ENCODE measurements at places on chromosomes 3 and 15.

- H3K36me3 ChIP-seq, result no peaks in the 10 kb centered on the region
- H3K27ac ChIP-seq, result no peak overlapping the region
- no peak overlapping the region for H3K4me3 ChIP-seq
- peaks cover 4% of the 10 kb centered on the region for H3K4me1 ChIP-seq
These were observed 16.9 kb upstream of the SPATA12 start for GRCh38 chr3:57043518-57043917.

- no peaks in the 10 kb centered on the region for H3K27me3 ChIP-seq
- H3K36me3 ChIP-seq, result peaks cover 13% of the 10 kb centered on the region
- no peaks in the 10 kb centered on the region for H3K4me1 ChIP-seq
- no peak for DNase-seq
These were observed 7.4 kb upstream of the GSK3B start for GRCh38 chr3:120101624-120102023.

GRCh38 chr3:13067778-13068177 lies 5.5 kb downstream of the IQSEC1 start:
- no peaks in the 10 kb centered on the region for H3K36me3 ChIP-seq
- H3K27ac ChIP-seq, result no peak overlapping the region
- no peak overlapping the region for H3K4me3 ChIP-seq
- no peaks in the 10 kb centered on the region for H3K4me1 ChIP-seq

GRCh38 chr3:36132214-36132613 lies 248.1 kb upstream of the STAC start:
- H3K36me3 ChIP-seq, result peaks cover 5% of the 10 kb centered on the region
- H3K27me3 ChIP-seq, result no peaks in the 10 kb centered on the region

DNA sequence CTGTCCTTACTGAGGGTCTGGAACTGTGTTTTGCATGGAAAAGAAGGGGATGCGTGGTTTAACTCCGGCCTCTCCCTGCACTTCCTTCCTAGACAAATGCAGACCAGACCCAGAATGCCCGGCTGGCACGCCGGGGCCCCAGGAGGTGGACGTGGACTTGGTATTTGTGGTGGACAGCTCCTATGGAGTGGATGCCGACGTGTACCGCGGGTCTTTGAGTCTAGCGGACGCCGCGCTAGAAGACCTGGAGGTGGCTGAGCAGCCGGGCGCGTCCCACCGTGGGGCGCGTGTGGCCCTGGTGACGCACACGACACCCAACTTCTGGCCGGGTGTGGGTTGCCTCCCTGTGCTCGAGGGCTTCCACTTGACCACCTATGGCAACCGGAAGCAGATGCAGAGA lies 81.8 kb upstream of the COL6A5 start:
- DNase-seq, result no peak
- H3K4me1 ChIP-seq, result no peaks in the 10 kb centered on the region

DNA sequence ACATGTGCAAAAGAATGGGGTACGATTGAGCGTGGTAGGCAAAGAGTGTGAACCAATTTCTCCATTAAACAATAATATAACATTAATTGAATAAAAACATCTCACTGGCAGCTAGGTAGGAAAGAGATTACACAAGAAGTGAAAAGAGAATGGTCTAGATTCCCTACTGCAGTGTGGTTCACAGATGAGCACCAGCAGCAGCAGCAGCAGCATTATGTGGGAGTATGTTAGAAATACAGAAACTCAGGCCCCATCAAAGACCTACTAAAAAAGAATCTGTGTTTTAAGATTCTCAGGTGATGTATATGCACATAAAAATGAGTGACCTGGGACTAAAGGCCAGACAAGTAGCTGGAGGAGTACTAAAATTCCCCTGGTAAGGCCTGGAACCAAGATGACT lies 118.2 kb downstream of the ADAM10 start:
- H3K4me1 ChIP-seq, result no peaks in the 10 kb centered on the region
- H3K4me3 ChIP-seq, result no peak overlapping the region
- H3K36me3 ChIP-seq, result peaks cover 24% of the 10 kb centered on the region

DNA sequence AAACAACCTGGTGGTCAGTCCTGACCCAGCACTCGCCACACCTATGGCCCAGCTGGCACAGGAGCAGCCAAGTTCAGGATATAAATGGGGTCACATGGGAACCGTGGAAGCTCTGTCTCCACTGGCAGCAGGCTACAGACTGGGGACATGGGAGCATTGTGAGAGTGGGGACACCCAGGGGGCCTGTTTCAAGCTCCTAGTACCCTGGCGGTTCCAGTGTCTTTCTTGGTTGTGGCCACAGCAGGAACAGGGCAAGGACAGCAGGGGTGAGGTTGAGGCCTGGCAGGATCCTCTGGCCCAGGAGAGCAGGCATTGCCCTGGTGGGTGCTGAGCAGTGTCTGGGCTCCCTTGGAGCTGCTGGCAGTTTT lies 1.9 kb downstream of the CSK start:
- peak overlapping the region; percentile 81 for H3K4me3 ChIP-seq
- H3K27ac ChIP-seq, result no peak overlapping the region
- peaks cover 7% of the 10 kb centered on the region for H3K4me1 ChIP-seq

- no peak overlapping the region for H3K27ac ChIP-seq
- H3K36me3 ChIP-seq, result no peaks in the 10 kb centered on the region
- no peaks in the 10 kb centered on the region for H3K27me3 ChIP-seq
- H3K4me3 ChIP-seq, result no peak overlapping the region
- DNase-seq, result no peak
- H3K4me1 ChIP-seq, result peaks cover 7% of the 10 kb centered on the region
These were observed 331.5 kb downstream of the UACA start for GRCh38 chr15:70431854-70432253.

GRCh38 chr15:45134682-45135604 lies 5.1 kb downstream of the DUOX1 start:
- H3K4me1 ChIP-seq, result no peaks in the 10 kb centered on the region
- peaks cover 1% of the 10 kb centered on the region for H3K36me3 ChIP-seq
- H3K4me3 ChIP-seq, result peak overlapping the region; percentile 46
- peaks cover 60% of the 10 kb centered on the region for H3K27me3 ChIP-seq

- H3K27ac ChIP-seq, result no peak overlapping the region
- H3K27me3 ChIP-seq, result no peaks in the 10 kb centered on the region
- no peaks in the 10 kb centered on the region for H3K4me1 ChIP-seq
- H3K36me3 ChIP-seq, result no peaks in the 10 kb centered on the region
- H3K4me3 ChIP-seq, result no peak overlapping the region
These were observed 58.0 kb downstream of the ITPR1 start for GRCh38 chr3:4551051-4551711.

DNA sequence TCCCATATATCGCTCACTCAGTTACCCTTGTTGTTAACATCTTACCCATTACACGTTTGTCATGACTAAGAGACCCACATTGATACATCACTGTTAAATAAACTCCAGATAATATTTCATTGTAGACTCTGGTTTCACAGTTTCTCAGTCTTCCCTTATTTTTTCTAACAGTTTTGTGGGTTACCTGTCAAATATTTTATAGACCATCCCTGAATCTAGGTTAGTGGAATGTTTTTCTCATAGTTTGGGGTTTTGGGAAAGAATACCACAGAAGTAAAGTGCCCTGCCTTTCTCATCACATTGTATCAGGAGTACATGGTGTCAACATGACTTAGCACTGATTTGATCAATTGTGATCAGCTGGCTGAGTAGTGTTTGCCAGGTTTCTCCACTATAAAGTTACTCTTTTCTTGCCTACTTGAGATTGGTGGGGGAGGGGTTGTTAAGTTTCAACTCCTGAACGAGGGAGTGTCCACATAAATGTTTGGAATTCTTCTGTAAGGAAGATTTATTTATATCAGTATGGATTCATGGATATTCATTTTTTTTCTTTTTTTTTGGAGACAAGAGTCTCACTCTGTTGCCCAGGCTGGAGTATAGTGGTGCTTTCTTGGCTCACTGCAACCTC lies 25.9 kb downstream of the RNF111 start:
- H3K4me1 ChIP-seq, result no peaks in the 10 kb centered on the region
- no peak for DNase-seq
- no peak overlapping the region for H3K4me3 ChIP-seq
- no peak overlapping the region for H3K27ac ChIP-seq

GRCh38 chr3:123634149-123635051 lies 49.5 kb upstream of the HACD2 start:
- peaks cover 4% of the 10 kb centered on the region for H3K4me1 ChIP-seq
- no peaks in the 10 kb centered on the region for H3K27me3 ChIP-seq
- peaks cover 3% of the 10 kb centered on the region for H3K36me3 ChIP-seq
- H3K27ac ChIP-seq, result no peak overlapping the region
- no peak for DNase-seq

DNA sequence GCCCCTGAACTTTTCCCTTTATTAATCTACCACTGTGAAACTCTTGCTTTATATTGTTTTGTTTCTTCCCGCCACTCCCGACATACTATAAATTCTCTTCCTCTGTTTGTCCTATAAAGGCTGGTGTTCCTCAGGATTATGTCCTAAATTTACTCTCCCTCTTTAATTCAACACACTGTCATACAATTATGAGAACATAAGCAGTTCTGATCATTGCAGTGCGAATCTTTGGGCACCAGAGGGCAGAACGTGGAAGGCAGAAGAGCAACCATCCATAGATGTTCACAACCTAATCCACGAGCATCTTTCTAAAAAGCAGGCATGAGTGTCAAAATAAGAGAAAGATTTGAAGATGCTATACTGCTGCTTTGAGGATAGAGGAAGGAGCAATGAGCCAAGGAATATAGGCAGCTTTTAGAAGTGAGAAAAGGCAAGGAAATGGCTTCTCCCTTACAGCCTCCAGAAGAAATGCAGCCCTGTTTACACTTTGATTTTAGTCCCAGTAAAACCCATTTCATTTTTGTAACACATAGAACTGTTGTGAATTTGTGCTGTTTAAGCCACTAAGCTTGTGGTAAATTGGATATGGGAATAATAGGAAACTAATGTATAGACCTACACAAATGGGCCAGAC lies 179.4 kb downstream of the GBE1 start:
- no peak overlapping the region for H3K4me3 ChIP-seq
- no peaks in the 10 kb centered on the region for H3K27me3 ChIP-seq
- H3K36me3 ChIP-seq, result no peaks in the 10 kb centered on the region
- no peak overlapping the region for H3K27ac ChIP-seq
- DNase-seq, result no peak

GRCh38 chr3:175121225-175121624 lies 262.1 kb downstream of the NAALADL2 start:
- H3K36me3 ChIP-seq, result peaks cover 12% of the 10 kb centered on the region
- peak; percentile 50 for DNase-seq
- no peak overlapping the region for H3K27ac ChIP-seq
- H3K27me3 ChIP-seq, result no peaks in the 10 kb centered on the region
- no peaks in the 10 kb centered on the region for H3K4me1 ChIP-seq

DNA sequence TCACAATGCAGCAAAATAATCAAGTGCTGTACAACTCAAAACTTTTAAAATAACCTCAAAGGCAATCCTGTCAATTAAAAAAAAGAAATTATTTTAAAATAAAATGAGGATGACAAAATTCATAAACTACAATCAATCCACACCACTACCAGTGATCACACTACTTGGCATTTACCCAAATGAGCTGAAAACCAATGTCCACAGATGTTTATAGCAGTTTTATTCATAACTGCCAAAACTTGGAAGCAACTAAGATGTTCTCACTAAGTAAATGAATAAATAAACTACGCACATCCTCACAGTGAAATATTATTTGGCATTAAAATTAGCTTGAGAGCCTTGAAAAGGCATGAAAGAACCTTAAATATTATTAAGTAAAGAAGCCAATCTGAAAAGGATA lies 121.3 kb downstream of the STAG1 start:
- H3K27me3 ChIP-seq, result no peaks in the 10 kb centered on the region
- no peak overlapping the region for H3K4me3 ChIP-seq
- DNase-seq, result no peak
- H3K4me1 ChIP-seq, result no peaks in the 10 kb centered on the region
- H3K27ac ChIP-seq, result no peak overlapping the region

GRCh38 chr3:182246870-182247269 lies 535.1 kb downstream of the SOX2 start:
- H3K36me3 ChIP-seq, result no peaks in the 10 kb centered on the region
- H3K27ac ChIP-seq, result no peak overlapping the region
- H3K27me3 ChIP-seq, result no peaks in the 10 kb centered on the region

- no peak for DNase-seq
- H3K27ac ChIP-seq, result no peak overlapping the region
- H3K27me3 ChIP-seq, result no peaks in the 10 kb centered on the region
These were observed 28.4 kb upstream of the CHST2 start for GRCh38 chr3:143090976-143091837.

DNA sequence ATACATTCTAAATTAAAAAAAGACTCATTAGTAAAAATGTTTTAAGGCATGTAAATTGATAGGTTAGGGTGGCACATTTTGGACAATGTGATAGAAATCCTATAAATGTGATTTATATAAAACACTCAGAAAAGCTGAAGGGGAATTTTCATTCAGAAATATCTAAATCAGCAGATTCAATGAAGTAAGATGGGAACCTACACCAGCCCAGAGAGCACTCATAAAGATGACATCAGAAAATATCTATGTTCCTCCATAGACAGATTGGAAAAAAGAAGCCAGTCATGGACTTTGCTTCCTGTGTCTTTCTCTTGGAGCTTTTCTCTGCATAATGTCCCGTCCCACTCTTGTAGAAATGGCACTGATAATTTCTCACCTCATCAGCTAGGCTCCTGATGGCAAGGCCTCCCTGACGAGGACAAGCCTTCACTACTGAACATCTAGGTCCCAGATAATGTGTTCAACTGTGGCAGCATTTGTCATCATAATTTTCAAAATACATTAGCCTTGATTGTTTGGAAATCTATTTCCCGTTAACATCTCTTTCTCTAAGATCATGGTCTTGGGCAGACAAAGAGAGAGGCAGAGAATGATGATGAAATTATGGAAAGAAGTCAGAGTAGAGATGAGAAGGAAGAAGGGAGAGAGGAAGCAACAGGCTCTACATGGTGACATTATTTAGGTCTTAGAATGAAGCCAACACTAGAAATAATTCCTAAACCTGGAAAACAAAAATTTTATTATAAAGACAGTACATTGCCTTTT lies 354.4 kb downstream of the NTRK3 start:
- H3K4me1 ChIP-seq, result no peaks in the 10 kb centered on the region
- no peak for DNase-seq
- H3K27me3 ChIP-seq, result no peaks in the 10 kb centered on the region
- no peaks in the 10 kb centered on the region for H3K36me3 ChIP-seq
- H3K4me3 ChIP-seq, result no peak overlapping the region
- no peak overlapping the region for H3K27ac ChIP-seq

Data from H9 (cell line).